ENCODE measurements at places on chromosomes 6 and 20.
A peak's percentile ranks its signal among the peaks of the same experiment; 100 is the strongest.

DNA sequence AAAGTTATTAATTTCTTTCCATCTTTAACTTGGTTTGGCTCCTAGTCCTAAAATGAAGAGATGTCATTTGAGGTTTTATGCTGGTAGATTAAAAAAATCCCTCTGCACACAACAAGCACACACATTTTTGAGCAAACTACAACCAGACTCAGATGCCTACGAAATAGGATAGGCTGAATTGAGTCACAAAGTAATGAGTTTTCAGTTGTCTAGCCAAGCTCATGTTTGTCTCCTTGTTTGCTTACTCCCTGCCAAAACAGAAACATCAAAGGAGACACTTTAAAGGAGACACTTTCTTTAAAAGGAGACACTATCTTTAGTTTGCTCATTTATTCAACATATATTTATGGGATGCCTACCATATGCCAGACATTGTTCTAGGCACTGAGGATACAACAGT, 56.2 kb downstream of the TPBG start:
- DNase-seq: no peak

GRCh38 chr6:25014791-25015560, 79.2 kb upstream of the RIPOR2 start:
- DNase-seq: no peak

- peak; percentile 33 for DNase-seq
Observed at GRCh38 chr6:11500008-11500407, 37.5 kb upstream of the TMEM170B start.

DNA sequence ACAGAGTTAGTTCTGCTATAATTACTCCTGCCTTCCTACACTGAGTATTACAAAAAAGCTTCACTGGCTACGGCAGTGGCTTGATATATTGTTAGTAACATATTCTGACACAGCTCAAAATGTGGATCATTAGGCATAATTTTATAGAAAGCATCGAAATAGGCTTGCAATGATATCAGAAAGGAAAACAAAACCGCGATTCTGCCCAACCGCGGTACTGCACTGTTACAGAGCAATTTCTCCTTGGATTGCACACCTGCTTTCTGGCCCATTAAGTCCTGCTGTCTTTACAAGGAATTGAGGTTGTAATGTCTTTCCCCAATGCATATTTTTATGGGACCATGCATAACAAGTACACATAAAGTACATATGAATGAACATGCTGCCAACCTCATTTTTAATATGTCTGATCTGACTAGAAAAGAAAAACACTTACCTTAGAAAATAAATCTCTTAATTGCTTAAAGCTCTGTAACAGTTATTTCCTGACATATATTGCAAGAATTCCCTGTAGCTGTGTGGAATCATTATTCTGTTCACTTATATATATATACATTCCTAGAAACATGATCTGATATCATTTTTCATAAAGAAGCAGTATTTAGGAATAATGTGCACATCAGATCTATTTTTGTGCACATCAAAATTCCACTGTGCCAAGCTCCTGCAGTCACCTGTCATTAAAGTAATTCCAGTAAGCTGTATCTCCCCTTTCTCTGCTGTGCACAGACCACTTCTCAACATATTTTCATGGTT, 763.9 kb downstream of the HACE1 start:
- DNase-seq: no peak

DNA sequence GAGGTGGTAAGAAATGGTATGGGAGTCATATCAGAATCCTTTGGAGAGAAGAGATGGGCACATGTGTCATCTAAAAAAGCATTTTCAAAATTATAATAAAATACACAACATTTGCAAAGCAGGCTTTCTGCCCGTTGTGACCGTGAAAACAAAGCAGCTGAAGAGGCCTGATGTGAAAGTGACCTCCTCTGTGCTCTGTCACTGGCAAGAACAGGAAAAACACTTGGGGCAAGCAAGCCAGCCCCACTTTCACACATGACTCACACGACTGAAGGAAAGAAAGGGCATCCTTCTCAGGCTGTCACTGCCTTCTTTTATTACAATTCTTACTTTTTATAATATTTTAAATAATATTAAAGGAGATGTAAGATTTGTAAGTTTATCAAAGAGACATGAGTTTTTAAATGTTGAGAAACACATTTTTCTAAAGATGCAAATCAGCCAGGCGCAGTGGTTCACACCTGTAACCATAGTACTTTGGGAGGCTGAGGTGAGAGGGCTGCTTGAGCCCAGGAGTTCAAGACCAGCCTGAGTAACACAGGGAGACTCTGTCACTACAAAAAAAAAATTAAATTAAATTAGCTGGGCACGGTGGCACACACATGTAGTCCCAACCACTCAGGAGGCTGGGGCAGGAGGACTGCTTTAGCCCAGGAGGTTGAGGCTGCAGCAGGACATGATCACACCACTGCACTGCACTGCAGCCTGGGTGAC, 143.7 kb downstream of the BTBD9 start:
- no peak for DNase-seq

DNA sequence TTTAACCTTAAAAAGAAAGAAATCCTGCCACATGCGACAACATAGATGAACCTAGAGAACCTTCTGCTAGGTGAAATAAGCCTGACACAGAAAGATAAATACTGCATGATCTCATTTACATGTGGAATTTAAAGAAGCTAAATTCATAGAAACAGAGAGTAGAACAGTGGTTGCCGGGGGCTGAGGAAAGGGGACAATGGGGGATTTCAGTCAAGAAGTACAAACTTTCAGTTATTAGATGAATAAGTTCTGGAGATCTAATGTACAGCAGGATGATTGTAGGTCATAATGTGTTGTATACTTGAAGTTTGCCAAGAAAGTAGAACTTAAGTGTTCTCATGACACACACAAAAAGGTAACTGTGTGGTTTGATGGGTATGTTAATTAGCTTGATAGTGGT, 204.3 kb upstream of the PRSS16 start:
- no peak for DNase-seq

- DNase-seq: no peak
Observed at GRCh38 chr6:112172540-112172939, 81.8 kb downstream of the LAMA4 start.

DNA sequence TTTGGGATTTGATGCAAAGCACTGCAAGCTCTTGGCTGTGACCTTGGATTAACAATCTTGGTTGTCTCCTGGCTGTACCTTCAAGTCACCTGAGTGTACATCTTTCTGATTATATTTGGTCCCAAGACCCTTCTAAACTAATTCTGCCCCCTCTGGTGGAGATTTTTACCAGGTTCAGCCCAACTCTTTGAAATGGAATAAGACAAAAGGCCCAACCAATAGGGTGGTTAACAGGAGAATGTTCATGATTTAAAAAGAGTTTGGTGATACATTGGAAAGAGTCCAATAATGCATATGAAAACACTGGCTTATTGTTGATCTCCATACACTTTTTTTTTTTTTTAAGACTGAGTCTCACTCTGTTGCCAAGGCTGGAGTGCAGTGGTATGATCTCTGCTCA, 77.5 kb upstream of the CD83 start:
- no peak for DNase-seq

- DNase-seq: no peak
Observed at GRCh38 chr20:24366336-24367004, 103.0 kb upstream of the SYNDIG1 start.

DNA sequence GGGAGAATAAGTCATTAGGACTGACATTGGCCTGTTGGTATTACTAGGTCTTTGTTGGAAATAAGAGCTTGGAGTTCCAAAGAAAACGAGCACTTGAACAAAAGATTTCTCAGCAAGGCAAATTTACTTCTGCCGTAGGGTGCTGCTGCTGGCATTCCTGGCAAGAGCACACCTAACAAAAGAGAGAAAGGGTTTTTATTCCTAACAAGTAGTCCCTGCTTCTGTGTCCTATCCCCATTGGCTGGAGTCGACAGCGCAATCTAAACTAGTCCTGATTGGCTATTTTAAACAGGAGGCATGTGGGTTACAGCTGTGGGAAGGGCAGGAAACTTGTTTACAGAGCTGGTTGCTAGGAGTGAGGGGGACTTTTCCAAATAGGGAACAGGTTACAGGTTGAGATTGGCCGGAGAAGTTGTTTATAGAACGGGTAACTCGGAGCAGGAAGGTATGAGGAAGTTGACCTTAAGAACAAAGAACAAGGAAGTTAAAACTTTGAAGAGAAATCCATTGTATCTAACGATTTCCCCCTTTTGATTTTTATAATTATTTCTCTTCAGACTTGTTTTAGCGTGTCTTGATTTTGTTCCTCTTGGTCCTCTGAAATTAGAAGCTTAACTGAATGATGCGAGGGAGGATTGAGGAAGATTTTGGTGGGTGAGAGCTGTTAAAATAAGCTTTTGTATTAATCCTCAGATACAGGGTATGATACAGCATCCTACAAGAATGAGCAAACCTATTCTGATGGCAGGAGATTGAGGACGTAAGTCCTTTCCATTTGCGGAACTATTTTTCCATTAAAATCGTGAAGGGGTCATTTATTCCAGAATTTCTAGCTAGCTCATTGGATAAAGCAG, 3.4 kb upstream of the ZNFX1 start:
- no peak for DNase-seq

DNA sequence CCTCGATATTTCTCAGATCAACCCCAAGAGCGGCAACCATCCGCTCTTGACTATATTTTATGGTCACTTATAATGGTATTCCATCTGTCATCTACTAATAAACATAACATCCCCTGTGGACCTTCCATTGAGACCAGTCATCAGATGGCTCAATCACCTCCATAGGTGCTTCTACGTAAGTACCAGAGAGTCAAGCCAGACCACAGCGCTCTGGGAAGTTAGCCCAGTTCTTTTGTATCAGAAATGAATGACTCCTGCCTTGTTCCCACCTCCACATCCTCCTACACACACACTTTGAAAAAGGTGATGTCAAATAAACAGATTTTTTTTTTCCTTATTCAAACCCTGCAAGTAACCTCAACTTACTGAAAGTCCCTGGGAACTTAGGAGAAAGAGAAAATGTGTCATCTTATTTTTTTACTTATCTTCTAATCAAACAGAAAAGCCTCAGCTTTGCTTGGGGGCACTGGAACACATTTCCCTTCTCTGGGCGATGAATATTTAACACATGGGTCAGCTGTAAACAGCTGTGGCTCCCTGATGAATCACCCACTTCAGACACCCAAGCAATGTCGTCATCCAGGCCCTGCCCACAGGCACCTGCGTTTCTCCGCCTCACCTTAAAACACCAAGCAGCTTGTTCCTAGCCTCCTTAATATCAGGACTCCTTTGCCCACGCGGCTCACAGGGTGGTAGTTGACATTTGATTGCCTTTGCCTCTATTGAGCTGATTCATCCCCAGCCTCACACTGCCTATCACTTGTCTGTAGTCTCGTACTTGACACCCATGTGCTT, 121.4 kb upstream of the LY86 start:
- DNase-seq: no peak

DNA sequence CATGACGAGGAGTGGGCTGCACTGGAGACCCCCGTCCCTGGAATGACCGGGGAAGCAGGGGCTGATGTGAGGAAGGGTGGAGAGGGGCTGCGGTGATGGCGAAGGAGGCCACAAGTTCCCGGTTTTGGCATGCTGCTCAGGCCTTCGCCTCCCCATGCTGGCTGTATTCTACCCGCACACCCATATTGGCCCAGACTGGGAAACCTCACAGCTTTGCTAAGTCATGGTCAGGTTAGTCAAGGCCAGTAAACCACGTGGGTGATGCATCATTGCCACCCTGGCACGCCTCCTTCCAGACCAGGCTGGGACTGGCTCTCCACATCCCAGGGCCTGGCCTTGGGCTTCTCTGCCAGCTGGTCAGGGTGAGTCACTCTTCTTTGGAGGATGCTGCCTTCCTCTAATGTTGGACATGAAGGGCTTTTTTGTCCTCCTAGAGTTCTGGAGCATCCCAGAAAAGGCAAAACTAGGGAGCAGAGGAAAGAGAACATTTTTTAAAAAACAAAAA, 53.8 kb downstream of the PCNA start:
- peak; percentile 92 for DNase-seq

Measured in AG04449 (cell line).